ENCODE measurements at places on chromosomes 13 and 19.

GRCh38 chr13:24063281-24063877 lies 97.1 kb upstream of the SPATA13 start:
- DNase-seq, result no peak

GRCh38 chr19:14470031-14470876 lies 4.9 kb downstream of the PTGER1 start:
- DNase-seq, result no peak

DNA sequence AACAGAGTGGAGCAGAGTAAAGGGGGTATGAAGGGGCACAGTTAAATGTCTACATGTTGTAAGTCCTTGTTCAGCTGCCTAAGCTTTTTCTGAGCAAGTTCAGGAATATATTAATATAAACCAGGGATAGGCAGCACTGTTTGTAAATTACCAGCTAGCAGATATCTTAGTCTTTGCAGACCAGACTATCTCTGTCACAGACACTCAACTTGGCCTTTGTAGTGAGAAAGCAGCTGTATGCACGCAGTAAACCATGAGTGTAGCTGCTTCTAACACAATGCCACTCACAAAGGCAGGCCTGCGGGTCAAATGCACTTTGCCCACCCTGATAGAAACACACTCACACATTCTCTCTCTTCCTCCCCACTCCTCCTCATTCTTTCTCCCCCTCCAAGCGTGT lies 1016.9 kb downstream of the UQCRFS1 start:
- no peak for DNase-seq

- DNase-seq, result peak; percentile 40
These were observed 922 bp downstream of the EBPL start for GRCh38 chr13:49690133-49690994.

GRCh38 chr19:45419396-45419795 lies 4.3 kb downstream of the ERCC1 start:
- DNase-seq, result peak; percentile 52

DNA sequence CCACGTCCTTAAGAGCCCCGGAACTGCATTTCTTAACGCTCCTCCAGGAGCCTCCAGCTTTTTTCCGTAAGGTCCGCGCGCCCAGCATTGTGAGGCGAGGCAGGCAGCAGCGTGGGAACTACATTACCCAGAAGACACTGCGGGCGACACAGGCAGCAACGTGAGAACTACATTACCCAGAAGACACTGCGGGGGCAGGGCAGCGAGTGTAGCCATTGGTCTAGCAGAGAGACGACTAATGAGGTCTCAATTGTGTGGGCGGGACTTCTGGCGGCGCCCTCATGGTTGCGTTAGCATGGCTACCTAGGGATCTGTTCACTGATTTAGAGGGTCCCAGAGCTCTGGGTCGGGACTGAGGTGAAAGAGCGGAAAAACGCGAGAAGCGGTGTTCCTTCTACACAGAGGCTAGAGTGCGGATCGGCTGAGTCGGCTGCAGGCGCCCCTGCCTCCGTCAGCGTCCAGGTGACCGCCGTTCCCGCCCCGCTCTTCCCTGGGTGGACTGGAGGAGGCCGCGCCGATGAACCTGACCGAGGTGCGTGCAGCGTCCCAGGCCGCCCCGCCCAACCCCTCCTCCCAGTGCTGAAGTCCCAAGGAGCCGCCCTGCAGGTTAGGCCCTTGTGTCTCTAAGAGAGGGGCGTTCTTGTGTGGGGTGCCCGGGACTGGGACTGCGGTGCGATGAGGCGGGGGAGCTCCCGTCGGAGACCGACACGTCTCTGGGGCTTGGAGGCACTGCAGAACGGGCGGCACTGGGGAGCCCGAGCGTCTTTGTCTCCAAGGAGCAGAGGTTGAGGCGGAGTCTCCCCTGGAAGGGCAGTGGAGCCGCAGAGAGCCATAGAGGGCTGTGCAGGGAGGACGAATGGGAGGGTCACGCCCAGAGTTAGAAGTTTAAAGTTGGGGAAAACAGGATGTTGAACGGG lies at the start of gene ZNF749:
TSS of gene ZNF749 (plus strand) at position 264 of the 917 bp plus-strand sequence. CDS start at position 518, 254 bp downstream.
- DNase-seq, result peak; percentile 99

DNA sequence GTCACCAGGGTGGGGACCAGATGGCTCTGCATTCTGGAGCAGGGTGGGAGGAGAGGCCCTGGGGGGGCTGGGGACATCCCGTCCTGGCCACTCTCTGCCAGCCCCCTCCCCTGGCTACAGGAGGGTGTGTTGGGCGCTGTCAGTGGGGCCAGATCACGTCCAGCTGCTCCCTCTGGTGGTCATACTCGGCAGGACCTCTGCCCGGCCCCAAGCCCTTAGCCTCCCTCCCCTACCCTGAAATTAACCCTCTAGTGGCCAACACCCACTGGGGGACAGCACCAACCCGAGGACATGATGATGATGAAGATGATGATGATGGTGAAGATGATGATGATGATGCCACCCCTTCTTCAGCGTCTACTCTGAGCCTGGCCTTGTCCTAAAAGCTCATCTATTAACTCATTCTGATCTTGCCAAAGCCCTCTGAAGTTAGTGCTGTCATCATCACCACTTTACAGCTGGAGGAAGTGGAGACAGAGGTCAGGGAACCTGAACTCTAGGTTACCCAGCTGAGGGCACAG lies 590 bp upstream of the LGI4 start:
- peak; percentile 70 for DNase-seq

DNA sequence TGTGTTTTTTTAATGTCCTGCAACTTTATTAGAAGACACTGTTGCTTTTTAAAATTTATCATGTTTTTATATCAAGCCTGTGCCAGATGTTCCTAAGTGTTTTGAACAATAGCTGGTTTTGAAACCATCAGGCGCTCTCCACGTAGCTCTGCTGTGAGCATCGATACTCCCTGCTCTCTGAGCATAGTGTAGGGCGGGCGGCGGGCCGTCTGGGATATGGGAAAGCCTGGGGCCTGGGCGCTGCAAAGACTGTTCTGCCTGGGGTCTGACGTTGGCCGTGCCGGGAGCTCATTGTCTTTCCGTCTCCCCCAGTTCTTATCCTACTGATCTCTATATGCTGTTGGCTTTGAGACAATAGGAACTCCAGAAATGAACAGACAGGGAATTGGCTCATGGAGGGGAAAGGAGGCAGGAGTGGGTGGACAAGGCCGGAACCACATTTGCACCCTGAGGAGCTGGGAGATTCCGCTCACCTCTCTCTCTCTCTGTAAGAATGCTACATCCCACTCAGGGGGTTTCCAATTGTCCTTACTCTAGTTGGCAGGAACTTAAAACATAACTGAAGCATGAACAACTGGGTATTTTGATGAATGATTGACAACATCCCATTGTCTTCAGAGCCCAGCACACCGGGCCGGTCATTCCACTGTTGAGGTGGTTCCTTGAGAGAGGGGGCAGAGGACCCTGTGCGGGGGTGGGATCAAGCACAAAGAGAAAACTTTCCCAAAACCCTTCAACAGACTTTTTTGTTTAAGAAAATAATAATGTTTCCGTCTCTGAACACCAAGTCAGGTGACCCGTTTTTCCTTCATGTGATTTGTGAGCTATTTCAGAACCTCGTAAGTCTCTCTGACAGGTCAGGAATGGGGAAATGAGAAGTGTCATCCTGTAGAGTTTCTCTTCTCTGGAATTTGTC lies 64.7 kb downstream of the COL4A2 start:
- DNase-seq, result no peak

DNA sequence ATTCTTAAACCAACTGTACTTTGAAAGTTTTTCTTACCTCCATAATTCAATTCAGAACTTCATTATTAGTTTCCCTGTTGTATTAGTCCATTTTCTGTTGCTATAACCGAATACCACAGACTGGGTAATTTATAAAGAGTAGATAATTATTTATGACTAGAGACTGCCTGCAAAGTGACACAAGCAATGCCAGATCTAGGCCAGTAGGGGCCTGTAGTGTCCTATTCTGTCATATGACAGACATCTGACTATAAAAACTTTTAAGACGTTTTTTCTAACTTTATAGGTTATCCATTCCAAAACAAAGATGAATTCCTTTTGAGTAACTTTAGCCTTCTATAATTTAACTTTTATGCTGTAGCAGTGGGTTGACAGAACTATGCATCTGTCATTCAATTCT lies 2783.8 kb downstream of the PCDH9 start:
- DNase-seq, result no peak

DNA sequence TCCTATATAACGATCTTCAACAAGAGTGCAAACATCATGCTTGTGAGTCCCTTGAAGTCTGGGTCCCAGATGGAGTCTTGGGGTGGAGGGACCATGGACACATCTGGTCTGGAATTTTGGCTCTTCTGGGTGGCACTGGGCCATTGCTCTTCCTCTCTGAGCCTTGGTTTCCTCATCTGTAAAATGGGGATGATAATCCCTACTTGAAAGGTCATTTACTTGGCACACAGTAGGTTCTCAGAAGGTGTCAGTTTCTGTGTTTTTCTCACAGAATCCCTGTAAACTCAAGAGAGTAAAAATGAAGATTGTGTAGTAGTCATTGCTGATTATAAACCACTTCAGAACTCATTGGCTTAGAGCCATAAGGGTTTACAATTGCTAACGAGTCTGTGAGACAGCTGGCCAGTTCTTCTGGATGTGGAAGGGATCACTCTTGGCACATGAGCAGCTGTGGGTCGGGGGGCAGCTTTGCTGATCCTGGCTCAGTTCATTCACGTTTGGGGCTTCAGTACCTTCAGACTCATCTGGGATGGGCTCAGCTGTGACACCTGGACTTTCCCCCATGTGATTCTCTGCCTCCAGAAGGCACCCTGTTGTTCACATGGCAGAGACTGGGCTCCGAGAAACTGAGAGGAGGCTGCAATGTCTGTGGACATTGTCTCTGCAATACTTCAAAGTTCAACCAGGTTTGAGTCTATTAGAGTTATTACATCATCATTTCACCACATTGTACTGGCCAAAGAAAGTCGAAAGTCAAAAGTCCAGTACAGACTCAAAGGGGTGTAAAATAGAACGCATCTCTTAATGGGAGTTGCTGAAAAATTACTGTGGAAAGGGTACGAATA lies 7.8 kb downstream of the CYP4F12 start:
- no peak for DNase-seq

DNA sequence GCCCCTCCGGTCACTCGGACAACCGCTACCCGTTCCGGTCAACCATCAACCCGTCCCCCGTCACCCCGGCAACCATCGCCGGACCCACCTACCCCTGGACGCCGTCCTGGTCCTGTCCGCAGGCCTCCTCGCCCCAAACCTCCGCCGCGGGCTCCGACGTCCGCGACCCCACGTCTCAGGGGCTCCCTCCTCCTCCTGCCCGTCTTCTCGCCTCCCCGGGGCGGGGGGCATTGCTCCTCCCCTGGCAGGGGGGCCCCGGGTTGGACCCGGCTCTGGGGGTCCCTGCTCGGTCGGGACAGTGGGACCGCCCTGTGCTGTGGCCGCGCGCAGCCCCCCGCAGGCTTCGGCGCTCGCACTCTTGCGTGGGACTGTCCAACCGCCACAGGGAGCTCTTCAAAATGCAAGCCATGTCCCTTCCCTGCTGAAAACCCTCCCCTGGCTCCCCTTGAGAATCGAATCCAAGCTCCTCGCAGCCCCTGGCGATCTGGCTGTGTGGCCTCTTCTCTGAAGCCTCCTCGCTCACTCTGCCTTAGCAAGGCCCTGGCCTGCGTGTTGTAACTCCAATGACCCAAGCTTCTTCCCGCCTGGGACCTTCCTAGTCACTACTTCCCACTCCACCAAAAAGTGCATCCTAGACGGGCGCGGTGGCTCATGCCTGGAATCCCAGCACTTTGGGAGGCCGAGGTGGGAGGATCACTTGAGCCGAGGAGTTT lies 8.4 kb downstream of the EPHX3 start:
- DNase-seq, result no peak

GRCh38 chr19:48953990-48954594 lies 583 bp upstream of the BAX start:
- DNase-seq, result no peak

DNA sequence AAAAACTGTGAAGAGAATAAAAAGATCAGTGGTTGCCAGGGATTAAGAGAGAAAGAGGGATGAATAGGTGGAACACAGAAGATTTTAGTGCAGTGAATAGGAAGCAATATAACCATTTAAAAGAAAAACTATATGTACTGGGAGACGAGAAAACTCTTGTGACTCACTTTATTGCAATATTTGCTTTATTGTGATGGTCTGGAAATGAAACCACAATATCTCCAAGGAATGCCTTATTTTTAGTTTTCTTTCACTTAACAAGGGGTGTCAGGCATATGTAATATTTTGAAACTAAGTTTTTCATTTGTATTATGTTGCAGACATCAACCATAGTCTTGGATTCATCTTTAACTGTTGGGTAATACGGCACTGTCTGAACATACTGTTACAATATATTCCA lies 1308.2 kb downstream of the PCDH9 start:
- DNase-seq, result no peak

GRCh38 chr13:40779049-40779448 lies 8.1 kb upstream of the MRPS31 start:
- DNase-seq, result no peak

GRCh38 chr13:99610702-99611289 lies 109.5 kb downstream of the TM9SF2 start:
- no peak for DNase-seq

- DNase-seq, result no peak
These were observed 1518.3 kb upstream of the SLC10A2 start for GRCh38 chr13:104584481-104584880.

DNA sequence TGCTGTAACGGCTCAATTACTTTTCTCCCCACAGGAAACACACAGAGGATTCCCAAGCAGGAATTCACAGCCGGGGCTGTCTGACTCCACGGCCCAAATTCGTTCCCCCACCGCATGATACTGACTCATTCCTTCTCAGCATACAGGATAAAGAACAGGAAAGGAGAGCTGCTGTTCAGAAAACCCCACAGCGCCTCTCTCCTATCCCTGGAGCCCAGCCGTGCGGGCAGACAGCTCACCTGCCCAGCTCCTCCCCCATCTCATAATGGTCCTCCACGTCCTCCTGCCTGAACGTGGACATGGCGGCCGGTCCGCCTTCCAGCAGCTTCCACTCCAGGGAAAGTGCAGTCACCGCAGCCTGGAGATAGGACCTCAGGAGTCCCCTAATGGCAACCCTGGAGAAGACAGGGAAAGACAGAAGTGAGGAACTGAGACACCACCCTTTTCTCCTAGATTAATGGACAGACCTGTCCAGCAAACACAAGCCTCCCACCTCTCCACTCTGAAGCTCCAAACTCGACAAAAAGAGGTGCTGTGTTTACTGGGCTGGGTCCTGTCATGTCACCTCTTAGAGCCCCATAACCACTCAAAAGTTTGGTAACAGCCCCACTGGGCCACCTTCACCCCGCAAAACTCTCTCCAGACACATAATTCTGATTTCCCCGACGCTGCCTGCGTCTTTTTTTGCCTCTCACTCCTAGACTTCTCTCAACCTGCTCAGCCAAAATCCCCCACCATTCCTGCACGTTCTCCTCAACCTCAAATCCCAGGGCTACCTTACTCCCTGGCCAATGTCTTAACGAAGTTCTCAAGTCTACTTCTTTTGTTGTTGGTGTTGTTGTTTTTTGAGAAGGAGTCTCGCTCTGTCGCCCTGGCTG lies 1.2 kb downstream of the DAPK3 start:
- no peak for DNase-seq

DNA sequence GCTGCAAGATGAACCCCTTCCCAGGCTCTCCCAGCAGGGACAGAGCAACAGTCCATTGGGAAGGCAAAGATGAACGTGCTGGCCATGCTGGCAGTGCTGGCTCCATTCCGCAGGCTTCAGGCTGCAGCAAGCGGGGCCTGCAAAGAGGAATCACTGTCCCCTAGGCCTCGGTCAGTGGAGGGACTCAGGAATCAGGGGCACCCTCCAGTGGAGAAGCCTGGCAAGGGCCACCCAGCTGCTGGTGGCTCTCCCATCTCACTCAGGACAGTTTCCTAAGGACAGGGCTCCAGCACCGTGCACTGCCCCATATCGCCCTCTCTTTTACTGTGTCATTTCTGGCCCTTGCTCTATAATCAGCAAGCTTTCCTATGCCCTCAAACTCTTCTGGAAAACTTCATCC lies 498.6 kb downstream of the EFNB2 start:
- no peak for DNase-seq
